ENCODE measurements at places on chromosomes 6 and 20.

DNA sequence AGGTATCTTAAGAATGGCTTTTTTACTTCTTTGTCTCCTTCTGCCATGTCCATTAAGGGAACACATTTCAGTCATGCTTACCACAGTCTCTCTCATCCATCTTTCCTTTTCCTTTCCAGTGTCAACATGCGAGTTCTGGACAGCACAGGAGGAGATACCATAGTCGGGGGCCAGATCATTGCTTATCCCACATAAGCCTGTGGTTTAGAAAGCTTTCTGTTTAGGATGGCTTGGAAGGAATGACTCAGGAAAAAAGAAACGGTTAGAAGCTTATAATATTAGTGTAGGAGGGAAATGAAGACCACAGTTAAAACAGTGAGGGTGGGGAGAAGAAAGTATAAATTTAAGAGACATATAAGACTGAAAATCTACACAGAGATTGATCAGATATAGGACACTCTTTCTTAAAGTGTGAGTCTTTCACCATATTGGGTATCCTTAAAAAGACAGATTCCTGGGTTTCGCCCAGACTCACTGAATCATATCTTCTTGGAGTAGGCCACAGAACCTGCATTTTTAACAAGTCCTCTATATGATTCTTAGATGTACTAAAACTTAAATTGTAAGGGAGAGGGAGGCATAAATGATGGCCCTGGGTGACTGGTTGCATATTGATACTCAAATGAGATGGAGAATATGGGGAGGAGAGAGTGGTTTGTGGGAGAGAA is 36.1 kb downstream of the DSE start:
- DNase-seq, result no peak

GRCh38 chr20:50303573-50304500 is 113.2 kb downstream of the CEBPB start:
- DNase-seq, result no peak

DNA sequence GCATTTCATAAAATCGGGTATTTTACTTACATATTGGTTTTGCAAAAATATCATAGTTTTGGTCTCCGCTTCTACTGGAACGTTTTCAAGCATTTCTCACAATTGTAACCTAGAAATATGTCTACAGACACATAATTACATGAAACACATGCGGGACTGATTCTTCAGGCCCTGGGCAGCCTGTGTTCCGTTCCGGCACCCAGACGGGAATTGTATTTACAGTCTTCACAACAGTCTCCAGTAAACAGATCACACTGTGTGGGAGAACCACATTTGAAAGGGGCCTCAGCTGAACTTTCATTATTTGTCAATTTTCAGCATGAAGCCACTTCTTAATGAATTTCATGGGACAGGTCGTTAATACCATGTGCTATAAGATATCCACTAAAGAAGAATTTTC is 196.9 kb downstream of the DST start:
- DNase-seq, result no peak

DNA sequence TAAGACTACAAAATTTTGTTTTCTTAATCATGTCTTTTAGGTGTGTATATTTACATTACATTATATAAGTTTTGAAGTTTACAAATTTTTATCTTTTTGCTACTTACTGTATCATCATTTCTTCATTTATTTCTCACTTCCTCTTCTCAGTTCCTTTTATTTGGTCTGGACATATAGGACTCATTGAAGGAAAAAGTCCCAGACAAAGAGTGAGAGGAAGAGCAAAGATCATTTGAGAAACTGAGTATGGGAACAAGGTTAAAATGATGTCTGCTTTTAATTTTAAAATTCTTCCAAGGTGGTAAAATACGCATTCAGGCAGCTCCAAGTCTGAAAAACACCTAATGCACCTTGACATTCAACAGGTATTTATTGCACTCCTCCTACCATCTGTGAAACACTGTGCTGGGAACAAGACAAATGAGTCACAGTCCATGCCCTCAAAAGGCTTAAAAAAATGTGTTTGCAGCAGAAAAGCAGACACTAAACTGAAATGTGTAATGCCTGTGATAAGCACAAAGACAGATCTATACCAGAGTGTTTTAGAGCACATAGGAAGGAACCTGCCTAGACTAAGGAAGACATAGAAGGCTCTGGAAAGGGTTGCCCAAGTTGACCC is 63.2 kb downstream of the PKIB start:
- no peak for DNase-seq

DNA sequence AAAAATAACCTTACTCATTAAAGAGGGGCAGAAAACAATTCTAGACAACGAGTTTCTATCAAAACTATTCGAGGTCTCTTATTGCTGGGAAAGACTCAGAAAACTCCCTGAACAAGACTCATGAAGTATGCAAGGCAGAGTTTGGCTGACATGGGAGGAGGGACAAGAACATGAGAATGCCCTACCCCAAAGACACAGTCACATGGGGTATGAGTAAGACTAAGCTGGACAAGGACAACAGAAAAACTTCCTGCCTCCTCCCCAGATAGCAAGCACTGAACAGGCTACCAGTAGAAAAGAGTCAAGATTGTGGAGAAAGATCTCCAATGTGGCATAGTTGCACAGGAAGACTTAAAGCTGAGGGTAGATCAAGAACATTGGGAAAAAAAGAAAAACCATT is 39.7 kb upstream of the PHIP start:
- DNase-seq, result no peak

DNA sequence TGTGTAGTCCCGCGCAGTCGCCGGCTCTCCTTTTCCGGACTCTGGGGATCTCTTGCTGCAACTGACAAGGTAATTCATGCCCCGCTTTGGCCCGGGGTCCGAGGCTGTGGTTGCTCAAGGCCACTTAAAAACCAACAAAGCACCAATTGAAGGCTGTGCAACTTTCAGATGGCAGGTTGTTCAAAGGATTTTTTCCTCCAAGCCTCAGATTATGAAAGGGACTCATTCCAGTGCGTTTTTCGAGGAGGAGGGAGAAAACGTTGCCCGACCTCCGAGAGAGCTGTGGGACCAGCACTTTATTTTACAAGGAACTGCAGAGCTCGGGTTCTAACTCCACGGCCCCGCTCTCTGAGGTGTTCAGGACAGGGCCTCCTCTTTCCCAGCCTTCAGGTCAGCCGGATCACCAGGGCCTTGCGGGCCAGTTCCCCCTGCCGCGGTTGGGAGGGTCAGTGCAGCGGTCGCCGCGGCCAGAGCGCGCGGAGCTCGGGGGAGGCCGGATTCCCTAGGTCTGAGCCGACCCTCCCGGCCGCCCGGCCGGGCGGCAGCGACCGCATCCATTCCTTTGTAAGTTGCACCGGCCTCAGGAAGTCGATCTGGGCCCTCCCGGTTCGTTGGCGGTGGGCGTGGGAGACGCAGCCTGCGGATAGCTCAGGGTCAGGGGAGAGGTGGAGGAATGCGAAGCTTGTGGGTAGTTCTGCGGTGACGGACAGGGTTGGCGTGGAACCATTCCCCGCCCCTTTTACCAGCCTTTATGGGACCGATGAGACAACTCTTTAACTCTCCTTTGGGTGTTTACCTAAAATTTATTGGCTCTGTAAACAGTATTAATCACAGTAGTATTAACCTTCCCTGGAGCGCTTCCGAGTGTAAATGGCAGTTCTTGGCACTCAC is 1.6 kb downstream of the UTRN start:
- no peak for DNase-seq

GRCh38 chr6:74765486-74765885 is 440.4 kb downstream of the COL12A1 start:
- no peak for DNase-seq

- DNase-seq, result no peak
Observed at GRCh38 chr20:371755-372542, 8.6 kb upstream of the TRIB3 start.

DNA sequence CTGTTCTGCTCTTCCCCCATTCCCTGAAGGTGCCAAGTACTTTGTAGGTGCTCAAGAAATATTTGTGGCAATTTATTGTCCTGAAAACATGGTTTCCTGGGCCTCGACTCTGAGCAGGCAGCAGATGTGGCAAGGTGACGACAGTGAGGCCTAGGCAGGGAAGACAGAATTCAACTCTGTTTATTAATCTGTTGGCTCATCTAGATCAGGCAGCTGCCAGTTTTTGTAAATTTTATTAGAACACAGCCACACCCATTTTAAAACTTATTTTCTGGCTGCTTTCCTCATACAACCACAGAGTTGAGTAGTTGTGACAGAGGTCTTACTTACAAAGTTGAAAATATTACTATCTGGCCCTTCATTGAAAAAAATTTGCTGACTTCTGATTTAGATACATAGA is 24.5 kb downstream of the MAPK14 start:
- no peak for DNase-seq

DNA sequence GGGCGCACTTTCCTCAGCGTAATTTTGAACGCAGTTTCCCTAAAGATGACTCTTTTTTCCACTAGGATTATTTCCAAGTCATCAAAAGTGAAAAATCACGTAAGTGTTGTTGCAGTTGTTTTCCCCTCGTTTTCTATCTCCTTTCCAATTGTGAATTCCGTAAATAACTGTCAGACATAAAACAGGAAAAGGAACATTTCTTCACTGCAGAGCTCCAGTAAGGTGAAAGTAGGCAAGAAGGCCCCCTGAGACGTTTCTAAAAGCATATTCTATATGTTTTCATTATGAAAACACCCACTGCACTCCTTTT is 17.8 kb downstream of the HIVEP2 start:
- no peak for DNase-seq

DNA sequence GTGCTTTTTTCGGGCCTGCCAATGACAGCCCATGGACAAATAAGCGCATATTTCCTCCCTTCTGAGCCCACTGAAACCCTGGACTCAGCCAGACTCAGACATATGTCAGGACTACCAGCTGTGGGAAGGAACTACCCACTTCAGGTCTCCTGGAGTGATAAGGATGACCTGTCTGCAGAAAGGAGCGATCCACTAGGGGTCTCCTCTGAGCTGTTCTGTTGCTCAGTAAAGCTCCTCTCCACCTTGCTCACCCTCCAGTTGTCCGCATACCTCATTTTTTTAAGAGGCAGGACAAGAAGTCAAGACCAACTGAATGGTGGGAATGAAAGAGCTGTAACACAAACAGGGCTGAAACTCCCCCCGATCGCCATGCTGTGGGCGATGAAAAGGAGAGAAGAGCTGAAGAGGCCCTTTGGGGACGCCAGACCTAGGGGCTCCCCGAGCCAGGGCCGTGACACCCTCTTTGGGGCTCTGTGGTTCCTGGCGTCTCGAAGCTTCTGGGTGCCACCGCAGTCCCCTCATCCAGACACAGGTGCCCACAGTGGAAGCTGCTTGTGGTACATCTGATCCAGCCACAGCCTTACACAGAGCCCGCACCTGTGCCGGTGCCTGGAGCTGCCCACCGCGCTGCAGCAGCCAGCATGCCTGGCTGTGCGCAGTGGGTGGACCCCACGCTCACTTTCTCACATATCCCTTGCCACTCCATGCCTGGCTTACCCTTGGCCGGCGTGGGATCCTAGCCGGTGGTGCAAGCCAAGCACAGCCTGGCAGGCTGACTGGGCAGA is 68.8 kb downstream of the EYS start:
- no peak for DNase-seq

- no peak for DNase-seq
Observed at GRCh38 chr20:3887876-3888620, 1.1 kb upstream of the PANK2 start.

DNA sequence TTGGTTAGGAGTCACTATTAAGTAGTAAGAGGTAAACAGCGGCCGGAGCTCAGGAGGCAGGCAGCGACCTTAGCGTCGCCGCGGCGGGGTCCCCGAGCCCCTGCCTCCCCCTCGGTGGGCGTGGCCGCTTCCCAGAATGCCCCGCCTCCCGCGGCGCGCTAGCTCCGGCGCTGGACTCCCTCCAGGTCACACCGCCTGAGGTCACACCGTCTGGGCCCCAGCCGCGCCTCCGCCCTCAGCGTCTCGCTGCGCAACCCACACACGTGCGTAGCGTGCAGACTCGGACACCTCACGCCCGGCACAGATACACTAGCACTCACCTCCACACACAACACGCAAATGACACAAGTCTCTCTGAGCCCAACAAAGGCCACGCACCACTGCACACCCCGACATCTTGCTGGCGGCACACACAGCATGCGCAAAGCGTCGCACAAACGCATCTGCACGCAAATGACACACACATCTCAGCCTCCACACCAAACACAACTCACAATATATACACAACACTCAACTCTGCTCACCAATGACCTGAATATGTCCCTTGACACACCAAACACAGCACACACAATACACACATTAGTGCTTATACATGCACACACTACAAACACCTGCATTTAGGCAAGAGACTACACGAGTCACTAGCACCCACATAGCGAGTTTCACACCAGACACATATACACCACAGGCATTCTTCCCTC is 17.6 kb upstream of the CDKN1A start:
- DNase-seq, result no peak

GRCh38 chr6:161584621-161585340 is 310.9 kb upstream of the AGPAT4 start:
- no peak for DNase-seq

DNA sequence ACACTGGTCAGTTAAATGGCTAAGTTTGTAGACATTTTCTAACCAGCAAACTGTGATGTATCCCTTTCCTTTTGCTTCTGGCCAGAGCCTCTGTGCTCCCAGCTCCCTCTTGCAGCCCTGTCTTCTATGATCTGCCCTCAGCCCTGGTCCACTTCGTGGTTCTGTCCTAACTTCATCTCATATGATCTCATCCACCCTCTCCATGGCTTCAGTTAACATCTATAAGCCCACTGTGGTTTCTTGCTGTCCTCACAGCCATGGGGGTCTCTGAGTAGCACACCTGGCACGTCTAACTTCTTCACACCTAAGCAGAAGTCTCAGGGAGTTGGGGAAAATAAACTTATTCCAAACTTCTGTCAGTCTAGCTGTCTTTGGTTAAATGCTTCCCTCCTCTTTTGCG is 81.8 kb downstream of the IRF4 start:
- no peak for DNase-seq

GRCh38 chr20:57582432-57583288 is 21.8 kb downstream of the PCK1 start:
- DNase-seq, result no peak

- DNase-seq, result no peak
Observed at GRCh38 chr20:6599876-6600735, 167.4 kb upstream of the BMP2 start.

DNA sequence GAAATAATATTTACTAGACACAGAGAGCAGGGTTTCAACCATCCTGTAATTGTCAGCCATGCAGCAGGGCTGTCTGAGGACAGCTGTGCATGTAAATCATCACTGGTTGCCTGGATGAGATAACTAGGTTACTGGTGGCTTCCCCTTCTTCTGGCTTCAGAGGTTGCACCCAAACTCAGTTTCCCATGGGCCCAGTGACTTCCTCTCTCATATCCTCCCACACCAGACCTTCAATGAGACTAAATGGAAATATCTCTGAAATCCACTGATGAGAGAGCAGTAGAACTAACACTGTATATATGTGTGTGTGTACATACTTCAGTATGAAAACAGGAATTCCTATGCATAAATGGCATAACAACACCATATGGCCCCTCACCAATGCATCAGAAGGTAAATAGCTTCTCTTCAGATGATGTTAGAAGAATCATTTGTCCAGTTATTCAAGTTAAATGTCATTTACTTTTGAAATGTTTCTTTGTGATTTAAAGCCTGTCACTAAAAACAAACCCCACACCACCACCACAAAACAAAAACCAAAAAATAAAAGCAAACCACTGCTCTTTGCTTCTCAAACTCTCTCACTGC is 51.0 kb upstream of the IL20RA start:
- no peak for DNase-seq
